ENCODE measurements at places on chromosomes 1 and 21.

DNA sequence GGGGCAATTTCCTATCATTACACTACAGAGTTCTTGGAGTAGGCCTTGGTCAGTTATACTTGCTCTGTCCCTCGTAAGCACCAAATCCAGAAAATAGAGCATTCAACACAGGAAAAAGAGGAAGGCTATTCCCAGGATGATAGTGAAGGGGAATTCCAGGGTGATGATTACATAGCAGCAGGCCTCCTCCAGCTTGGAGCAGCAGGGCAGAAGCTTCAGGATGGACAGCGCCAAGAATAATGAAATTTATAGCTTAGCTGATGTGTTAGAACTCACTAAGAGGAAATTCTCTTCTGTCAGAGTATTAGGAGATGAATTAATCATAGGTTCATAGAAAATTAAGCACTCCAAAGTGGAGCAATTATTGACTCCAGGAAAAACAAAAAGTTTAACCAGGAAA is 10.8 kb upstream of the SMAP2 start:
- DNase-seq = no peak

DNA sequence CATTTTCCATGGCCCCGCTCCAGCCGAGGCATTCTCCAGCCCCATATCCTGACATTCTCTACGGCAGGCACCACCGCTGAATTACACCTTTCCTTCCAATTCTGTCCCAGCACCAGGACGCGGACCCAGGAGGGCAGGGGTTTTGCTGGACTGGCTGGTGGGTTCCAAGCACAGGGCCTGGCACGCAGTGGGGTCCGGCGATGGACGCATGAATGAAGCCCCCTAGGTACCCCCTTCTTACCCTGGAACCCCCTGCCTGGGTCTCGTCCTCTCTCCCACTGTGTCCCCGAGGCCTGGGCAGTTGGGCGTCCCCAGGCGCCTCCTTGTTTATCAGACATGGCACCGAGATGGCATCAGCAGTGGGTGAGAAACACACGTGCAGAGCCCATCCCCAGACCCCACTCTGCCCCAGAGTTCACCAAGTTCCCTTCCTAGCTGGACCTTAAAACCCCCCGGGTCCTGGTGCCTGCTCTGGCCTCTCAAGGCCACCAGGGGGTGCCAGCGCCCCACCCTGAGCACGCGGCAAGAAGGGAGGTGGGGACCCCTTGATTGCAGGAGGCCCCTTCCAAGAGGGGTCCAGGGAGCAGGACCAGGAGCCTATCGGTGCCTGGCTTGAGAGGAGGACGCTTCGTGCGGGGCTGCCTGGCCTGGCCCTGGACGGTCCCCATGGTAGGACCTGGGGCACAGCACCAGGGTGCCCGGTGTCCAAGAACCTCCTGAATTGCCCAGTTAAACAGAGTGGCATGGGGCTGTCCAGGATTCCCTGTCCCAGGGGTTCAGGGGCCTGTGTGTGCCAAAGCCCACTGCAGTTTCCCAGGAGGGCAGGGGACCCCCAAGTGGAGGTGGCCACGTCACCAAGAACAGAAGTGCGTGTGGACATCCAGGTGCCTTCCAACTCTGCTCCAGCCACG is 46.1 kb downstream of the MEGF6 start:
- DNase-seq = no peak

DNA sequence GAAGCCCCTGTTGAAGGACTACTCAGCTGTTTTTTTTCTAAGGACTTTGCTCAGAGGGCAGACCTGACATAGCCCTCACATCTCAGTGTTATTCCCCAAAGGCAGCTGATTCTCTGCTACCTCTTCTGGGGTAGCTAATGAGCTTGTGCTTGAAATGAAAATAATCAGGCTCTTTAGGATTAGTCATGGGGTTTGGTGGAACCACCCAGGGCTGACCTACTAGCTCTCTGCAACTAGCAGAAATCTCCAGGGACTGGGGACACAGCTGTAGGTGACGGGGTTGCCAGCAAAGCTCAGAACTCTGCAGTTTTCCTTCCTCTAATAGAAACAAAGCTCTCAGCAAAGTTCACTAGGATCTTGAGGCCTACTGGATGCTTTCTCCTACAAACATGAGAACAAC is 106.4 kb upstream of the BCL9 start:
- no peak for DNase-seq

DNA sequence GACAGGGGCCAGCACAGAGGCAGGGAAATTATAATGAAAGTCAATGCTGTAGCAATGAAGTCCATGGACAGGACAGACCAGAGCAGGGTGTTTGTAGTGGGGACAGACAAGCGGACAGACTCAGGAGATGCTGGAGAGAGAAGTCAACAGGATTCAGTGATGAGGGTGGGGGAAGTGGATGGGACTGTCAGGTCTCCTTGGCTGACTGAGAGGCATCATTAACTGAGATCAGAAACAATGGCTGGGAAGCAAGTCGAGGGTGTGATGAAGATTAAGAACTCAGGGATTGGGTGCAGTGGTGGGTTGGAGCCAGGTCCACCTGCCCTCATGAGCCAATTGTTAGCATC is 25.5 kb downstream of the CD58 start:
- DNase-seq = no peak

DNA sequence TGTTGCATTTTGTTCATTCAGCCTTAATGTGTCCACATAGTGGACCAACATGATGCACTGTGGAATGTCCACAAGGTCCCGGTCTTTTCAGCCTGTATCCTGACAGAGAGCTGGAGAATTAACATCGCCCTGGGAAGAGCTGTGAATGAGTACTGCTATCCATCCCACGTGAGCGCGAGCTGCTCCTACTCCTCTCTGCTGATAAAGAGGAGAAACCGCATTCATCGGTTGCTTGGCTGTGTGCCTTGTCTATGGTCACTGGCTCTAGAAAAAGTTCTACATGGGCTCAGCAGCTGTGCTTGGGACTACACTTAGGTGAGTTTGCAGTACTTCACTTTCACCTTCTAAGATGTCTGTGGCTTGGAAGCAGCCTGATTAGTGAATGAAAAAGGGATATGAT is 31.1 kb upstream of the IGSF5 start:
- DNase-seq = no peak

DNA sequence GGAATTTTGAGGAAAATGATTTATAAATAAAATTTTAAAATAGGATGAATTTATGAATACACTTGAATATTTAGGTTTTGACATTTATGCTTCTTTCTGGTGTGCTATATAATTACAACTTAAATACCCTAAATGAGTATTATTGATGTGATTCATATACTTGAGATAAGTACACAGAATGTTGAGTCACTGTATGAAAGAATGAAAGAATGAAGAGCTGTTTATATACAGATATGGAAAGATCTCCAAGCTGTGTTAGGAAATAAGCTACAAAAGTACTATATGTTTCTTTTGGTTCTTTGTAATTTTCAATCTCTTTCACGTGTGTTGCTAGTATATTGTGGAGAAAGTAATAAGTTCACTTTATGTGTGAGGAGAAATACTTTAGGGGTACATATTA is 147.2 kb downstream of the RASAL2 start:
- DNase-seq = no peak

GRCh38 chr1:207579436-207579799 is 65.5 kb upstream of the CR1L start:
- DNase-seq = peak; percentile 65

- DNase-seq = no peak
Observed at GRCh38 chr1:61280452-61280851, 198.1 kb downstream of the NFIA start.

GRCh38 chr1:160565564-160565963 is 13.7 kb downstream of the CD84 start:
- DNase-seq = no peak

Data from NCI-H1048 (cell line).